ENCODE measurements at places on chromosomes 2 and 18.

DNA sequence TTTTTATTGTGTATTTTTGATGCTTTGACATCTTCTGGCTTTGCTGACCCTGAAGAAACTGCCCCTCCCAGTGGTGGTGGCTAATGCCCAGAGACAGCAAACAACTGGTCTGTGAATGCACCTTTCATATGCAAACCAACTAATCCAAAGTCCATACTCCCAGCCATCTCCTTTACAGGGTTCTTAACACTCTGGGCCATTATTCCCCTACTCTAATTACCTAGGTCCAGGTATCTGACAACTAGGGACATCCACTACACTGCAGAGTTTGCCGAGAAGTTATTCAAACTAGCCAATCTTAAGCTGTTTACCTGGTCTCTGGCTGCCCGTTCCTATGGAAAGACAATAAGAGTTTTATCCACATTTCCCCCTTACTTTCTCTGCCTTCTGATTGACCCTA is 73.6 kb downstream of the FSHR start:
- no peaks in the 10 kb centered on the region for H3K27me3 ChIP-seq
- peaks cover 7% of the 10 kb centered on the region for H3K36me3 ChIP-seq
- no peak for DNase-seq
- no peak overlapping the region for H3K4me3 ChIP-seq

GRCh38 chr2:197306696-197307040 is 3.9 kb downstream of the ANKRD44 start:
- DNase-seq = no peak
- H3K4me1 ChIP-seq = peaks cover 10% of the 10 kb centered on the region
- H3K27ac ChIP-seq = no peak overlapping the region
- peaks cover 1% of the 10 kb centered on the region for H3K27me3 ChIP-seq
- H3K36me3 ChIP-seq = no peaks in the 10 kb centered on the region
- H3K4me3 ChIP-seq = no peak overlapping the region

DNA sequence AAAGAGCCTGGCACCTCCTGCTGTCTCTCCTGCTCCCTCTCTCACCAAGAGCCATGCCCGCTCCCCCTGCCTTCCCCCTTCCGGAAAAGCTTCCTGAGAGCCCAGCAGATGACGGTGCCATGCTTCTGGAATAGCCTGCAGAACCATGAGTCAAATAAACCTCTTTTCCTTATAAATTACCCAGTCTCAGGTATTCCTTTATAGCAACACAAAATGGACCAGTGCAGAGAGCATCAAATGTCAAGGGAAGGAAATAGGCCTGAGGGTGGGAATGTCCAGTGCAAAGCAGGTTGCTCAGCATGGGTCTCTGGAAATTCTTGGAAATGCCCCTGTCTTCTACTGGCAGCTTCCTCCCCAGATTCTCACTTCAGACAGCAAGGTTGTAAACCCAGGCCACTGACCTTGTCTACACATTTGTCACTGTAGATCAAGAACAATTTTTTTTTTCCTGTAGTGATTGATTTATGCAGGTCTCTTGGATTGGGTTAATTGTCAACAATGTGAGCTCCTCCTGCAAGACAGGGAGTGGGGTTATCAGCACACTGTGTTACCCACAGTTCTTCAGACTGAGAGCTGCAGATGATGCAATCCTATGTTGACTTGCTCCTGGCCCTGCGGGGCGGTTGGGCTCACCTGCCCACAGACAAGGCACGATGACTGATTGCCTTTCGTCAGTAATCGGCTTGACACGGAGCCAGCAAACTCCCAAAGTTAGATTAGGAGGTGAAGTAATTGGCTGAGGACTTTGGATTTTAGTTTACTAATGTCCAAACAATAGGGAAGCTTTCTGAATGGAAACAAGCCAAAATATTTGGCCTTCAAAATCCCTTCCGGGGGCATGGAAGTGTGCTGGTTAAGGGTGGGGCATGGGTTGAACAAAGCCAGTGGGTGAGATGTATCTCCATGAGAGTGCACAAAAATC is 5.4 kb upstream of the BOD1L2 start:
- no peaks in the 10 kb centered on the region for H3K4me1 ChIP-seq
- H3K27ac ChIP-seq = no peak overlapping the region
- no peak overlapping the region for H3K4me3 ChIP-seq
- no peak for DNase-seq
- no peaks in the 10 kb centered on the region for H3K36me3 ChIP-seq
- peaks cover 2% of the 10 kb centered on the region for H3K27me3 ChIP-seq

GRCh38 chr18:59451073-59451472 is 92.0 kb upstream of the LMAN1 start:
- peaks cover 6% of the 10 kb centered on the region for H3K4me1 ChIP-seq
- H3K36me3 ChIP-seq = peaks cover 32% of the 10 kb centered on the region
- no peak for DNase-seq
- no peak overlapping the region for H3K27ac ChIP-seq
- H3K4me3 ChIP-seq = no peak overlapping the region

DNA sequence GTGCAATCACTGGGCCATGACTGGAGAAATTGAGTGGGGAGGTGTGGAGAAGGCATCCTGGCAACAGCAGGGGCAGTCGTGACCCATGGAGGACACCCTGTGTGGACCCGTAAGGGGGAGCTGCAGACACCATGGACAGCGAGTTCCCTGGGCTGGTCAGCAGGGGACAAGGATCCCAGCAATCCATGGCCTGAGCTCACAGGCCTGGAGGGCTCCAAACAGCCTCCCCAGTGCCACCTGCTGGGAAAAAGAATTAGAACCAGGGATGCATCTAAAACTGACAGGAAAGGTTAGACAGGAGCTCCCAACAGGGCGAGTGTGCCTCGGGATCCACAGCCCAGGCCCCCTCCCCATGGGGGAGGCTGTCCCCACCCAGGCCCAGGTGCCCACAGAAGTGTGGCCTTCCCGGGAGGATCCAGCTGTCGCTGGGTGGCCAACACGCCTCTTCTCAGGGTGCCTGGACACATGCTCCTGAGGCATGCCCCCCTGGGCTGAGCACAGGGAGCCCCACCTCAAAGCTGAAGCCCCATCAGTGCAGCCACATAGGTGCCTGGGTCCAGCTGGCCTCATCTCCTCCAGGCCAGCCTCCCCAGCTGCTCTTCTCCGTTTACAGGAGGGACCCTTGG is 20.5 kb upstream of the KIF1A start:
- no peak overlapping the region for H3K27ac ChIP-seq
- peak; percentile 76 for DNase-seq
- H3K27me3 ChIP-seq = peaks cover 39% of the 10 kb centered on the region
- no peaks in the 10 kb centered on the region for H3K4me1 ChIP-seq
- H3K4me3 ChIP-seq = no peak overlapping the region

DNA sequence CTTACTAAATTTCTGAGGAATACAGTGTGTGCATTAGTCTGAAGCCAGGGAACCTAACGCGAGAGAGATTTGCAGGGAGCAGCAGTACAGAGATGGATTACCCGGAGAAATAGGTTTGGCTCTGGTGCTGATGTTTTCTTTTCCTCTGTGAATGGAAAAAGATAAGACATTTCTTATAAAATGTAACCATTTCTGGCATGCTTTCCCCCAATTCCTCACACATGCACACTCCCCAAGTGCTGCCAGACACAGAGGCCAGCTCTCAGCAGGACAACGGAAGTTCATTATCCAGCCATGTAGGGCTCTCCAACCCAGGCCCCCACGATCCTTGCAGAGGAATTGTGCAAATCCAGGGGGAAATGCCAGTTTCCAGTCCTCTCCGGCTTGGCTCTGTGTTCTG is 224.5 kb upstream of the MGAT5 start:
- DNase-seq = no peak
- no peak overlapping the region for H3K27ac ChIP-seq
- no peaks in the 10 kb centered on the region for H3K36me3 ChIP-seq
- no peak overlapping the region for H3K4me3 ChIP-seq
- peaks cover 19% of the 10 kb centered on the region for H3K4me1 ChIP-seq

DNA sequence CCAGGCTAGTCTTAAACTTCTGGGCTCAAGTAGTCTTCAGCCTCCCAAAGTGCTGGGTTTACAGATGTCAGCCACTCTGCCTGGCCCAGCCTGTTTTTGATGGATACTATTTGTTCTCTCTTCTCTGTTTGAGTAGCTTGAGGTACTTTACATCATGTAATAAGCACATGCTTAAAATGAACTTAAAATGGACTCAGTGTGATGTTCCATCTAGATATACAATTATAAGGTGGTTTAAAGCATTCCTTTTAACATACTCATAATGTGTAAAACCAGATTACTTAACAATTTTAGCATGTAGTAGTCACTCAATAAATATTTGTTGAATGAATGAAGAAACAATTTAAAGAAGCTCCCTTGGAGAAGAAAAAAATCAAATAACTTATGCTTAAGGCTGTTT is 9.6 kb downstream of the PTPRM start:
- peak overlapping the region; percentile 87 for H3K27ac ChIP-seq
- H3K36me3 ChIP-seq = no peaks in the 10 kb centered on the region
- H3K4me1 ChIP-seq = peaks cover 71% of the 10 kb centered on the region
- DNase-seq = peak; percentile 55

GRCh38 chr2:109482361-109482861 is 131.4 kb downstream of the SEPTIN10 start:
- H3K27ac ChIP-seq = no peak overlapping the region
- no peak overlapping the region for H3K4me3 ChIP-seq
- H3K36me3 ChIP-seq = no peaks in the 10 kb centered on the region
- H3K27me3 ChIP-seq = peaks cover 18% of the 10 kb centered on the region
- DNase-seq = no peak

GRCh38 chr2:26316041-26316440 is 29.9 kb upstream of the SELENOI start:
- no peaks in the 10 kb centered on the region for H3K36me3 ChIP-seq
- no peaks in the 10 kb centered on the region for H3K4me1 ChIP-seq
- no peak overlapping the region for H3K4me3 ChIP-seq
- H3K27me3 ChIP-seq = peaks cover 43% of the 10 kb centered on the region
- H3K27ac ChIP-seq = no peak overlapping the region

DNA sequence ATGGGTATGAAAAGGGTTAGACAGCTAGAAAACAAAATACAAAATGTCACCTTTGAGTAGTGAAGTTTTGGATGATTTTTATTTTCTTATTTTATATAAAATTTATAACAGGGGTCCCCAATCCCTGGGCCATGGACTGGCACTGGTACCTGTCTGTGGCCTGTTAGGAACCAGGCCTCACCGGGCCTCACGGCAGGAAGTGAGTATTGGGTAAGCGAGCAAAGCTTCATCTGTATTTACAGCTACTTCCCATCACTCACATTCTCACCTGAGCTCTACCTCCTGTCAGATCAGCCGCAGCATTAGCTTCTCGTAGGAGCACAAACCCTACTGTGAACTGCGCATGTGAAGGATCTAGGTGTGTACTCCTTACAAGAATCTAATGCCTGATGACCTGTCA is 202.8 kb upstream of the TWIST2 start:
- H3K27ac ChIP-seq = no peak overlapping the region
- H3K36me3 ChIP-seq = no peaks in the 10 kb centered on the region
- no peak for DNase-seq

DNA sequence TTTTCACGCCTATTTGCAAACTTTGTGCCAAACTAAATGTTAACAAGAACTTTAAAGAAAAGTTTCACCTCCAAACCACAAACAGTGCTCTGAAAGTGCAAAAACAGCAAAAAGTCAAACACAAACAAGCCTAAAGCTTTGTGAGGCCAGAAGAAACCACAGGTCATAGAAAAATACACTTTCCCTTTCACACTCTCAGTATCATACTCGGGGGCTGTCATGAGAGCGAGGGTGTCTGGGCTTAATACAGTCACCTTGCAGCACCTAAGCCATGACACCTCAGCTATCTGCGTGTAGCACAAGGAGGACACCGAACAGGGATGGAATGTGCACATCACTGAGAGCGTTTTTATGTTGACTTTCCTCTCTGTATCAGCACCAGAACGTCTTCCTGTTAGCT is 26.6 kb upstream of the SEH1L start:
- H3K27me3 ChIP-seq = peaks cover 2% of the 10 kb centered on the region
- H3K4me3 ChIP-seq = no peak overlapping the region
- no peak overlapping the region for H3K27ac ChIP-seq
- no peak for DNase-seq
- no peaks in the 10 kb centered on the region for H3K36me3 ChIP-seq

GRCh38 chr2:216318521-216318874 is 53.8 kb downstream of the MARCHF4 start:
- peak overlapping the region; percentile 66 for H3K4me3 ChIP-seq
- peaks cover 94% of the 10 kb centered on the region for H3K4me1 ChIP-seq
- H3K27ac ChIP-seq = peak overlapping the region; percentile 99

- no peak for DNase-seq
- H3K27me3 ChIP-seq = peaks cover 1% of the 10 kb centered on the region
- H3K36me3 ChIP-seq = no peaks in the 10 kb centered on the region
- peaks cover 20% of the 10 kb centered on the region for H3K4me1 ChIP-seq
Observed at GRCh38 chr18:23077493-23078256, 57.6 kb upstream of the CABLES1 start.

DNA sequence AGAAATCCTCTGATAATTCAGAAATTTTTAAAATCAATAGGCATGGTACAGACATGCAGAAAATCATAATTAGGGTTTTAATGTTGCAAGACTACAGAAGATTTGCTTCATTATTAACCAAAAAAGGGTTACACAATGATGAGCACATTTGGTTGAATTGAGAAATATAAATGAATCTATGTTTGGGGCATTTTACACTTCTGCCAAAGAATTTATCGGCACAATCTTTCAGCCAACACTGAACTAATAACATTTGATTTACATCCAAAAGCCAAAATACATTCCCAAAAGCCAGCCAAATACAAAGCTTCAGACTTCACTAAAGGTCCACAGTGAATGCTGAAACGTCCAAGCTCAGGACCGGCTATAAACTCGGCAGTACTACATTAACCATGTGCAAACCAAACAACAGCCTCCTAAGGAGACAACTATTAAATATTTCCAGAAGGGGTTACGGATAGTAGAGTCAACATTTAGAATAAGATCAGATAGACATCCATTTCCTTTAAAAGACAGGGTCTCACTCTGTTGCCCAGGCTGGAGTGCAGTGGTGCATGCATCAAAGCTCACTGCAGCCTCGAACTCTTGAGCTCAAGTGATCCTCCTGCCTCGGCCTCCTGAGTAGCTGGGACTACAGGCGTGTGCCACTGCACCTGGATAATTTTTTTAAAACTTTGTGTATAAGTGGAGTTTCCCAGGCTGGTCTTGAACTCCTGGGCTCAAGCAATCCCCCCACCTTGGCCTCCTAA is 29.4 kb downstream of the SPRED2 start:
- no peak for DNase-seq
- H3K27ac ChIP-seq = no peak overlapping the region
- H3K4me1 ChIP-seq = peaks cover 44% of the 10 kb centered on the region
- H3K4me3 ChIP-seq = no peak overlapping the region
